ENCODE measurements at places on chromosomes 1 and 21.
A peak's percentile ranks its signal among the peaks of the same experiment; 100 is the strongest.

DNA sequence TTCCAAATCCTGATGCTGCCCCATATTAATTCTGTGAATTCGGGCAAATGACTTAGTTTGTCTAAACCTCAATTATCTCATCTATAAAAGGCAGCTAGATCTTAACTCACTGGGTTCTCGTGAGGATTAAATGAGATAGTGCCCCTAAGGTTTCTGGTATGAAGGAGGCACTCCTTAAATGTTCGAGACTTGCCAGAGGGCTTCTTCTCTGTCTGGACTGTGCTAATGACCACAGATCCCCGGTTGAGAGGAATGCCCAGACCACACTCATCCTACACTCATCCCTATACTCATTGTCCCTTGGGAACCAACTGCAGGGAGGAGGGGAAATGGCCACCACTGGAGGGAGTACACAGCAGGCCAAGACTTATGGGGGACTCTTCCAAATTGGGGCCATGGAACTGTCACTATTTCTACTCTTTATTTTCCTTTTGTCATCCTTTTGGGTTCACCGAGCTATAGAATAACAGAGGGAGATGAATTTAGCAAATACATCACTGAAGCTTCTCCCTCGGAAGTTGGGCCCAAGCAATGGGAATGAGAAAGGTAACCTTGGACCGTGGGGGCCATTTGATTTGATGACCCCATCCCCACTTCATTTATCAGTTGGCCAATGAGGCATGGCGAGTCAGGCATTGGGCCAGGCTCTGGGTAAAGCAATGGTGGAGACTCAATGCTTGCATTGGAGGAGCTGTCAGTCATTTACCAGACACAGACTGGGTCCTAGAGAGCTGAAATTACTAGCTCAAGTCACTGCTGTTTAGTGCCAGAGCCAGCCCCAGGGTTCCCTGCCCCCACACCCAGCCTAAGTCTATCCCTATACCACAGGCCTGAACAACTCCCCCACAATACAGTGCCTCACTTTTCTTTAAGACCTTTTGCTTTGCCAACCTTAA, 5.1 kb downstream of the ATF3 start:
- peak; percentile 84 for DNase-seq

- DNase-seq, result no peak
Measured at GRCh38 chr1:205926213-205926612, 17.0 kb downstream of the SLC26A9 start.

- peak; percentile 71 for DNase-seq
Measured at GRCh38 chr21:24225431-24225830, 1381.8 kb downstream of the MRPL39 start.

GRCh38 chr1:23848673-23849616, 19.1 kb downstream of the FUCA1 start:
- DNase-seq, result no peak

DNA sequence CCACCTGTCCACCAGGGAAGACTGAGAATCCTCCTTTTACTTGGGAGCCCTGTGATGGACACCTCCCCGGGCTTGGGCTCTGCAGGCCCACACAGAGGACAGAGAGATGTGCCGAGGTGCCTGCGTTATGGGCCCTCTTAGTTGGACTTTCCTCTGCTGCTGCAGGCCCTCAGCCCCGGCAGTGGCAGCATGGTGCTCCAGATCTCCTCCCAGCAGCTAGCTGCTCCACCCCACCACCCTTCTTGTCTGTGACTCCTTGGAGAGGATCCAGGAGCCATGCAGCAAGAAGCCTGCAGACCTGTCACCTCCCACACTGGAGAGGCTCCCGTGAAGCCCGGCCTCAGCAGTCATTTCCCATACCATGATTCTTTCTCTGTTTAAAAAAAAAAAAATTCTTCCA, 27.4 kb downstream of the PHGDH start:
- DNase-seq, result no peak

DNA sequence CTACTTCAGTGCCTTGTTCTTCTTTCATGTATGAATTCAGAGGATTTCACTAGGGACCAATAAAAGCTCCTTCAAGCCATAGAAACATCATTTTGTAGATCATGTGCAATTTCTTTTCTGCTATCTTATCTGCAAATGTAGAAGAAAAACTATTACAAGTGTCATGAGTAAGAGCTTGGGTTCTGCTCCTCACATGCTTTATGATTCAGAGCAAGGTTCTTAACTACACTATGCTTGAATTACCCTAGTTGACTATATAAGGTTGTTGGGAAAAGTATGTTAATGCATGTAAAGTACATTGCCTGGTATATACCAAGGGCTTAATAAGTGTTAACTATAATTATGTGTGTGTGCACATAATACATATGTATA, 91.4 kb upstream of the S1PR1 start:
- no peak for DNase-seq

GRCh38 chr1:232611834-232612233, 18.1 kb downstream of the SIPA1L2 start:
- DNase-seq, result no peak

DNA sequence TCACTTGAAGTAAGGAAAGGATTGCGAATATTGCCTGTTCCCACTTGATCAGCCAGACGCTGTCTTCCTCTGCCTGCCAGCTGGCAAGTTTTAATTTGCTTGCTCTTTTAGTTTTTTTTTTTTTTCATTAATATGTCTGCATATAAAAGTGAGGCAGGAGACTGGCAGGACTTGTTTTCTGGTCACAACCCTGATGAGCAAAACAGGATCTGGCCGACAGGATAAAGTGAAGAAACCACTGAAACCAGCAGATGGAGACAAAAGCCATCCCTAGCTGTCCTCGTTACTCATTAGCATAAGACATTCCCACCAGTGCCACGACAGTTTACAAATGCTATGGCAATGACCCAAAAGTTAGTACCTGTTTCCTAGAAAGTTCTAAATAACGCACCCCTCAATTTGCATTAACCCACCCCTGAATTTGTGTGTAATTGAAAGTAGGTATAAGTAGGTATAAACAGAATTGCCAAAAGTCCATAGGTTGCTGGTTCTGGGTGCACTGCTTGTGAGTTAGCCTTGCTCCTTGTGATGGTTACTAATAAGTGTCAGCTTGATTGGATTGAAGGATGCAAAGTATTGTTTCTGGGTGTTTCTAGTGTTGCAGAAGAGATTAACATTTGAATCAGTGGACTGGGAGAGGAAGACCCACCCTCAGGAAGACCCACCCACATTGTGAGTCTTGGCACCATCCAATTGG, 60.8 kb downstream of the ZNF684 start:
- peak; percentile 21 for DNase-seq

GRCh38 chr1:162902416-162902815, 41.4 kb upstream of the CCDC190 start:
- DNase-seq, result peak; percentile 59

DNA sequence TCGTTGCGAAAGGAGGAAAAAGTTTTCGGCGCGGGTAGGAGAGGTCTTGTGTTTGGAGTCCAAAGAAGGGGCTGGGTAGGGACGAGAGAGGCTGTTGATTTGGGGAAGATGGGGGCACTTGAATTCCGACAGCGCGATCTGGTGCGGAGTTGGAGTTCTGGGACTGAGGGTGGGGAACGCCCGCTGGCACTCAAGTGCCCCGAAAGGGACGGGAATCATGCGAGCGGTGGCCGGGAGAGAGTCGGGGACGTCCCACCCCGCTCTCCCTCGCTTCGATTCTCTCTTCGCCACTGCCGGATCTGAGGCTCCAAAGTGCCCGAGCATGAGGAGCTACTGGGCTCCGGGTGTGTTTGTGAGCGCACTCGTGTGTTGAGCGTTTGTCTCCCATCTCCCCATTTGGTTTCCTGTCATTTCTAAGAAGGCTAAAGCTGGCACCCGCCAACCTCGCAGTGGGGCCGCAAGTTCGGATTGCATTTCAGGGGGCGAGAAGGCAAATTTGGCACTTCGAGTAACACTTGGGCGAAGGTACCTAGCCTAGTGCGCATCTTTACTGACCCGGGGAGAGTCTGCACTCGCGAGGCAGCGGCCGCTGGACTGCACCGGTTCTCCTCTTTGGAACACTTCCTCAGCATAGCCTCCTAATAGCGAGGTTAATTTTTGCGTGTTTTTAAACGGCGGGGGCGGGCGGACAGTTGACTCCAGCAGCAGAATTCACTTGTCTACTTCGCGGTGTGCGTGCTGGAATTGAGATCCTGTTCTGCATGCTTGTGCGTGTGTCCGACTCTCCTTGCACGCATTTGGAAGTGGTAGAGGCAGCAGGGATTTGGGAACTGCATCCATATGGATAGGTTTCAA, 1.2 kb downstream of the CHRM3 start:
- no peak for DNase-seq

- no peak for DNase-seq
Measured at GRCh38 chr1:25620211-25620610, 3.6 kb downstream of the MAN1C1 start.

DNA sequence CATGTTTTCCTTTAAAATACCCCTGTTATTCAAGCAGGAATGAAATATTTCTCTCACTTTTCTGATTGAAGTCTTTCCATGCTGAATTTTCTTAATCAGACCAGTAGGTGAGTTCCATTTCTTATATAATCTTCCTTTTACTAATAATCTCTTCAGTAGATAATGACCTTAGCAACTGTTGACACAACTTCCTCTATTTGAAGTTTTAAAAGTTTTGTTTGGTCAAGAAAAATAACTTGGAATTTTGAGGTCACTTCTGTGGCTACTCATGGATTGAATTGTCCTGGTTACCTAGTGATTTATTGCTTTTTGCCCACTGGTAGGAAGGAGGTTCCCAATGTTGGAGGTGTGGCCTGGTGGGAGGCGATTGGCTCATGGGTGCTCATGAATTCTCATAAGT, 70.6 kb upstream of the PAXBP1 start:
- no peak for DNase-seq

GRCh38 chr1:217369996-217370551, 260.8 kb downstream of the GPATCH2 start:
- no peak for DNase-seq

- no peak for DNase-seq
Measured at GRCh38 chr1:32918179-32918578, 17.0 kb upstream of the TMEM54 start.

- no peak for DNase-seq
Measured at GRCh38 chr1:234932511-234933430, 195.9 kb downstream of the TOMM20 start.

GRCh38 chr1:242132121-242132817, 133.4 kb upstream of the MAP1LC3C start:
- no peak for DNase-seq

DNA sequence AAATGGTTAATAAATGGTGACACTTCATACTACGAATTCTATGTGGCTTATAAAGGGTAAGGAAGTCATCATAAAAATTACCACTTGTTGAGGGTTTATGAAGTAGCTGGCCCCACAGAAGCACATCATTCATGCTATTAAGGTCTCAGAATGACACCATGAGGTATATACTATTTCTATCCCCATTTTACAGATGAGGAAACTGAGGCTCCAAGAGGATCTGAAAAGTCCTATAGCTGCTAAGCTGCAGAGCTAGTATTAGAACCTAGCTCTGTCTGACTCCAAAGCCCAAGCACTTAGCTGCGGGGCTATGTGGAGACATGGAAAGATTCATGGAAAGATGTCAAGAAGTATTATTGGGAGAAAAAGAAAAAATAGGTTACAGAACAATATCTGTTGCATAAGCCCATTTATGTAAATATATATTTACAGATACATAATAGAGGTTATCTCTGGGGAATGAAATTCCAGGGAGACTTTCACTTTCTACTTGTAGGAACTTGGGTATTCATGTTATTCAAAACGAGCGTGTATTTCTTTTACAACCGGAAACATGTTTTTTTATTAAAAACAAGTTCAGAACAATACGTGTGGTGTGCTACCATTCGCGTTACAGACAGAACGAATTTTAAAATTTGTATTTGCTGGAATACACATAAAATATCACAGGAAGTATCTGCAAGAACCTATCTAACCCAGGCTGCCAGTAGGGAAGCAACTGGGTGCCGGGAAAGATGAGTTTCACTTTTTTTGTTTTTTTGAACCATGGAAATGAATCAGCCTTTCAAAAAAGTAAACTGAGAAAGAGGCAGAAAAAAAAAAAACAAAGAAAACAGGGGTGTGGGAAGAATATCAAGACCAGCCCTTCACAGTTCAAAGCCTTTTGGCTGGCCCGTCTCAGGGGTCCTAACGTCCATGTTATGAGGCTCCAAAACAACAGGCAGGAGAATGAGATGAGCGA, 13.4 kb downstream of the SPOCD1 start:
- DNase-seq, result no peak

GRCh38 chr1:239067058-239067457, 319.3 kb upstream of the CHRM3 start:
- DNase-seq, result no peak

DNA sequence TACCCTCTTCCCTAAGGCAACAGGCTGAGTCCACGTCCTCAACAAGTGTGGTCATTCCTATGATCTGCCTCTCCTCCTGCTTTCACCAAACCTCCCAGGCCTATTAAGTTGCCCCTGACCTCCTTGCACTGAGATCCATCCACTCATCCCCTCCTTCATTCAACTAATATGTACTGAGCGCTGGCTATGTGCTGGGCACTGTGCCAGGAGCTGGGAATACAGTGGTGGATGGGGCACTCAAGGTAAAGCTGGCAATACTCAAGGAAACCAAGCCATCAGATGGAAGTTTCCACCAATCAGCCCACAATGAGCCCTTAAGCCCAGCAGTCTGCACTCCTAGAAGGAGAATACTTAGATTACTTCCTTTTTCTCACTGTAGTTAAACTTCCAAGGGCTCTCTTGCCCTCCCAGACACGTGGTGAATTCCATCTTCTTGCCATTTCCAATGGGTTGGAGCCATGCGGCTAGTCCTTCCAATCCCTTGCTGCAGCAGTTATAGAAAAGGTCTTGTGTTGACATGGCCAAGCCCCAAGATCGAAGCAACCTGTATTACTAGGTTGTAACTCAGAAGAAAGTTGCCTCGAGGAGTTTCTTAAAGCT, 279.9 kb upstream of the RUNX1 start:
- DNase-seq, result no peak

- no peak for DNase-seq
Measured at GRCh38 chr1:157240495-157241184, 102.4 kb upstream of the ETV3 start.

- DNase-seq, result peak; percentile 62
Measured at GRCh38 chr1:230753586-230754251, 6.5 kb downstream of the CAPN9 start.

DNA sequence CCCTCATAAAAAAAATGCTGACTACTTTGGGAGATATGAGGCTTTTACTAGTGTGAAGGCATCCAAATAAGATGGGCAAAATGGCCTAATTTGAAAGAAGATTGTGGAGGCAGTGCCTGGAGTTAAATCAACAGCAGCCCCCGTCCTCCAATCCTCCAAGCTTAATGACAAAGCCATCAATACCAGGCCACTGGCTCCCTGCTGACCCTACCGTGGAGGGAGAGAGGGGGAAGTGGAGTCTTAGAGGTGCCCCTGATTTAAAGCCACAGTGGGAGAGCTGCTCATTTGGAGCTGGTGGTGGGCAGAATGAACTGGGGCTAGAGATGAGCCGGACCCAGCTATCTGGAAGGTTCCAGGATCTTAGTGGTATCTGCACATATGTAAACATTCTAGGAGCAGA, 24.3 kb upstream of the KNCN start:
- DNase-seq, result no peak

DNA sequence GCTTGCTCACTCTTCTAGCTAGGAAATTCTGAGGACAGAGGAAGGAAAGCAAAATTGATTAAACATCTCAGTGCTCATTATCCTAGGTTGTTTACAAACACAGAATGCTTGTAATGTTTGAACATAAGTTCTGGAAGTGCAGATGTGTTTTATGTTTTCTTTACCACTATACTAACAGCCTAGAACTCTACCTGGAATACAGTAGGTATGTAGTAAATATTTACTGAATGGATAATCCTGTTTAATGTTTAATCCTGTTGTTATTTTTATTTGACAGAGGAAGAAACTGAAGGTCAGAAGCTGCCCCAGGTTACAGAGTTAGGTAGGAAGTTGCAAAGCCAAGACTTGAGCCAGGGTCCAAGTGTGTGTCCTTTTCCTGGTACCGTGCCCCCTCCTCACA, 6.1 kb downstream of the MTOR start:
- no peak for DNase-seq

Measured in fibroblast of skin of right biceps (primary cell).